ENCODE measurements at places on chromosomes 12 and 14. TPM values are rescaled to one million over a fixed set of nuclear protein-coding genes. Genes with fewer than 3 reads are reported as not detected.

ASIC1 gene
- 9.9 TPM for polyA plus RNA-seq

DNA sequence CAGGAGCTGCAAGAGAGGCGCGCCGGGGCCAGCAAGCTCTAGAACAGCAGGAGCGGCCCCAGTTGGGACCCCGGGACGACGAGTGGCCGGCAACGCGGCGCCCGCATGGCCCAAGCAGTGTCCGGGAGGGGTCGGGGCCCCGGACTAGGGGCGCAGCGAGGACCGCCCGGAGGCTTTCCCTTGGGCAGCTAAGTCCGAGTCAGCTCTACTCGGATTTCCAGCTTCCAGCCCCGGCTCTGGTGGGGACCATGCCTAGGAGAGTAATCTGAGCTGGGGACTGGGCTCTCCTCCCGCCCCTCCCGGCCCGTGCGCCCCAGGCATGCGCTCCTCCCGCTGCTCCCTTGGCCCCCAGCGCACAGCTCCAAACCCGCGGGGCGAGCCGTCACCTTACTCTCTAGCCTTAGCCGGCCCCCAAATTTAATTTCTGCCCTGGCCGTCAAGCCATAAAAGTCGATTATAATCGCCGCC lies 41.6 kb upstream of the CAPRIN2 start:
- DNase-seq, result peak; percentile 67

ADAM20 gene
- 0.03 TPM for polyA plus RNA-seq

DNA sequence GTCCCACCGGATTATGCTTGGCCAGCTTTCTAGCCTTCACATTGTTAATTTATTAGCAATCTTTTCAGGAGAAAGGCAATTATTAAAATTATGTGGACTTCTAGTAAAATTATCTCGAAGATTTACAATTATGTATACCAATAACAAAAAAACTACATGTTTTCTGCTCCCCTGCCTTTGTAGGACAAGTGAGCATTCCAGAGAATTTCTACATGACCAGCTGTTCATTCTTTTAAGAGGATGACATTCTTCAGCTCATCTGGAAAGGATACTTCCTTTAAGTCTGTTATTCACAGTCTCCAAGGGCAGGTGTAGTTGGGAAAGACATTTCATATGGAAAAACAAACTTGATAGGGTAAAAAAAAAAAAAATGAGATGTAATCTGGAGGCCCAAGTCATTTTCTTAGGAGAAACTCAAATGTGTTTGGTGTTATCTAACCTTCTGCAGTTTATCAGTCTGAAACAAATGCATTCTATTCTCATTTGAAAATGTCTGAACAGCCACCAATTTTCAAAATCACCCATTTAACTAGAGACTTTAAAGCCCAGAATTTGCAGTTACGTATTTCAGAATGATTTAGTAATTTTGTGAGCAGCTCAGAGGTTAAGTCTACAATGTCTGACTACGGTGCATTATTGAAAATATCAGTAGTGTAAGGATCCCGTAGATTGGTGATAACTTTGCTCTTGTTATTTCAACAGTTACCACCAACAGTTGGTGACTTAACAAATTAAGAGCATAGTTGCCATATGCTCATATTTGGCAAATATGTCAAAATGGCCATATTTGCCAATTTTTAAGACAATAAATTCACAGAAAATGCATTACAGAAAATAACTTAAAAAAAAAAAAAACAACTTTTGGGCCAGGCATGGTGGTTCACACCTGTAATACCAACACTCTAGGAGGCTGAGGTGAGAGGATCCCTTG lies 1.8 kb upstream of the PHLDA1 start:
- peak; percentile 64 for DNase-seq

MED6 gene
- polyA plus RNA-seq, result 24.3 TPM

DNA sequence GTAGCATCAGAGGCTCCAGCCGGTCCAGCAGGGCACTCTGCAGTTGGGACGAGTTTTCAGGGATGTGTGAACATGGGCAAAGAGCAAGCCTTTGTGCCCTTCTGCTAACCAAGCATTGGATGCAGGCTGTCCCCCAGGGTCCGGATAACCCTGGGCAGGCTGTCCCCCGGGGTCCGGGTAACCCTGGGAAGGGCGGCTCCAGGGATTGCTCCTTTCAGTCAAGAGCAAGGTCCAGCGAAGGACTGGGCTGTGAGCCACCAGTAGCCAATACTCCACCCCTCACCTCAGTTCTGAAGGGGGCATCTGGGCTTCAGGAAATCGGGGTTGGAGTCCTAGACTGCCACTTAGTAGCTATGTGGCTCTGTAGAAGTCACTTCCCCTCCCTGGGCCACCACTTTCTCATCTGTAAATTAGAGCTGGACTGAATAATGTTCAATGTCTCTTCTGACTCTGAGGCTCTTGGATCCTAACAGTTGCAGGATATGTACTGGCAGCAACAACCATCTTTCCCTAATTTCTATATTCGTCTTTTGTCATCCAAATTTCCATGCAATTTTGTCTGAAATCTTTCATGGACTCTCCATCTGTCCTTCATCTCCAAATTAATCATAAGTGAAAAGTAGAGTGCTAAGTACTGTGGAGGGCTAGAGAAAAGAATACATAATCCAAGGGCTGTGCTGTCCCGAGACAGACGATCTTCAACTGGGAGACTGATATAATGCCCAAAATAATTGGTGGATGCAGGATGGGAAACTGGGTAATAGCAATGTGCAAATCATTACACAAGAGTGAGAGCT lies 137.4 kb upstream of the NTF3 start:
- DNase-seq, result no peak

DNA sequence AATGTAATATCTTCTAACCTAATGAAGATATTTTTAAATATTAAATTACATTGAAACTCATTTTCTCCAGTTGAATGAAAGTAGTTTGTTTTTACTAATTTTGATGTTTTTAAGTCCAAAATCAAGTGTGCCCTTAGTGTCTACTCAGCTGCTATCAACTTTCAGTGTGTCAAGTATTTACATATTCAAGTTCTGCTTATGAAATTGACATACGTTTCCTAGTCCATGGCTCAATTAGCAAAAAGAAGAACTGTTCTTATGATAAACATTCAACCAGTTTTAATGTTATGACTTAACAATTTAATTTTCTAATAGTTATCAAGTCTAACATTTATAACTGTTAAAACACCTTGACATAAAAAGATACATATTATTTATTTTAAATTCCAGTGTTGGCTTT lies 137.1 kb downstream of the DUSP6 start:
- no peak for DNase-seq

DNA sequence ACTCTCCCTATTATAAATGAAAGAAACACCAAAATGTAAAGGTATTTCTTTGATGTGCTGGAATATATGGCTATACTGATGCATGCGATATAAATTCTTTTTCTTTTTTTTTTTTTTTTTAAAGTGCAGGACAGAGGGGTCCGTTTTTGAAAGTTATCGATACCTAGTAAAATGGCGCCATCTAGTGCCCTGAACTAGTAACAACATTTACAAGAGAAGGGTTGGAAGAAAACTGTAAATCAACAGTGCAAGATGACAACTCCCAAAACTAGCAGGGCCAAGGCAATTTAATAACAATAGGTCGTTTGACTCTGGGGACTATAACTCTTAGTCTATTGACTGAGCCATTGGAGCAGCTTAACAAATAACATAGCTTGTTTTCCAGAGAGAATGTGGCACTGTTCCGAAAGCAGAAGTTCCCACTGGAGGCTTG lies 137.7 kb downstream of the SPTSSA start:
- peak; percentile 26 for DNase-seq

DNA sequence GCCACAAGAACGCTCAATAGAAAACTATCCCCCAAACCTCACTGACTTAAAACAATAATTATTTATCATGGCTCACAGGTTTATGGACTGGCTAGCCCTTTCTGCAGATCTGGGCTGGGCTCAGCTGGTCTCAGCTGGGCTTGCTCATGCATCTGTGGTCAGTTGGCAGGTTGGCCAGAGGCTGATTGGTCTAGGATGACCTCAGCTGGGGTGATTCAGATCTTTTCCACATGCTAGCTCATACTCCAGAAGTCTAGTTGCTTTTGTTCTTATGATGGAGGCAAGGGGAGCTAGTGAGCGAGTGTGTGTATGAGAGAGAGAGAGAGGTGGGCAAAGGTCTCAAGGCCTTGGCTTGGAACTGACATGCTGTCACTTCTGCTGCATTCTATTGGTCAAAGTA lies 181.2 kb upstream of the NRXN3 start:
- peak; percentile 48 for DNase-seq

DNA sequence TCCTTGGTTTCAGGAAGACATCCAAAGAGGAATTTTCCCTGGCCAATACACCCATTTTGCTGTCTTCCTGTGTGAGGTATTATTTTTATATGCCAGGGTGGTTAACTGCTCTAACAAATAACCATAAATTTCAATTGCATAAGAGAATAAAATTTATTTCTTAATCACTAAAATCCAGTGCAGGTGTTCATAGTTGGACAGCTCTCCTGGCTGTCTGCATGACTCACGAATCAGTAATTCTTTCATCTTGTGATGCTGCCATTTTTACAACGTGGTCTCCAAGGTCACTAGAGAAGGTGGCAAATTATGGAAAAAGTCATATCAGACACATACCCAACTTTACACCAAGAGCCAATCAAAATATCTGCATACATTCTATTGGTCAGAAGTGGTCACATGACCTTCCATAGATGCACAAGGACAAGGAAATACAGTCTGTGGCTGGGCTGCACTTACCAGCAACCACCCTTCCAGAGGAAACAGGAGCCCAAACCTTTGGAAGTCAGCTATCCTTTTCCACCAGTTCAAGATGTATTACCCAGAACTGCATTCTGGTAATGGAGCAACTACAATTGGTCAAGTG lies 193.5 kb upstream of the PLEKHG7 start:
- no peak for DNase-seq

DNA sequence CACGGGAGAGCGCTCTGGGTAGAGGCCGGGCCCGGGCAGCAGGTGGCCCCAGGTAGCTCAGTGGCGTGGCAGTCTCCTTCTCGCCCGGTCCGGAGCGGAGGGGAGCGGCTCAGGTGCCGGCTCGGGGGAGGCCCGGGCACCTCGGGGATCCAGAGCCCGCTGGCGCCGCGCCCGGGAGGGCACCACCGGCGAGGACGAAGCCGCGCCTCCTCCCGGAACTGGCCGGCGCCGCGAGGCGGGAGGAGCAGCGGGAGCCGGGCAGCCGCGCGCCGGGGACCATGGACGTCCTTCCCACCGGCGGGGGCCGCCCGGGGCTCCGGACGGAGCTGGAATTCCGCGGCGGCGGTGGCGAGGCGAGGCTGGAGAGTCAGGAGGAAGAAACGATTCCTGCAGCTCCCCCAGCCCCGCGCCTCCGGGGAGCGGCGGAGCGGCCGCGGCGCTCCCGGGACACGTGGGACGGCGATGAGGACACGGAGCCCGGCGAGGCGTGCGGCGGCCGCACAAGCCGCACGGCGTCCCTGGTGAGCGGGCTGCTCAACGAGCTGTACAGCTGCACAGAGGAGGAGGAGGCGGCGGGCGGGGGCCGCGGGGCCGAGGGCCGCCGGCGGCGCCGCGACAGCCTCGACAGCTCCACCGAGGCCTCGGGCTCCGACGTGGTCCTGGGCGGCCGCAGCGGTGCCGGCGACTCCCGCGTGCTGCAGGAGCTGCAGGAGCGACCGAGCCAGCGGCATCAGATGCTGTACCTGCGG lies 21.5 kb upstream of the GNS start:
- DNase-seq, result no peak

GPR65 gene
- not detected for polyA plus RNA-seq

- DNase-seq, result no peak
Measured at GRCh38 chr12:54301428-54302048, 723 bp upstream of the NFE2 start.

DNA sequence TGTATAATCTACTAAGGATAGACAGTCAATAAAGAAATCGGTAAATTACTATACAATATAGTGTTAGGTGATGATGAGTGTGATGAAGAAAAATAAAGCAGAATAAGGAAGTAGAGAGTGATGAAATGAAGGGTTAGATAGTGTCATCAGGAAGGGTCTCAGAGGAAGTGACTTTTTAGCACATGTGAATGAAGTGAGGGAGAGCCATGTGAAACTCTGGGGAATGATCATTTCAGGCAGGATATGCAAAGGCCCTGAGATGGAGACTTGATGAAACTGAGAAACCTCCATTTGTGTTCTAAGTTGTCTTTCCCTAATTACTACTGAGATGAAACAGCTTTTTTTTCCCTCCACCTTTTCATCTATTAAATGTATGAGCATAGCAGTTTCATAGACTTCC lies 19.4 kb upstream of the GNPTAB start:
- no peak for DNase-seq

DNA sequence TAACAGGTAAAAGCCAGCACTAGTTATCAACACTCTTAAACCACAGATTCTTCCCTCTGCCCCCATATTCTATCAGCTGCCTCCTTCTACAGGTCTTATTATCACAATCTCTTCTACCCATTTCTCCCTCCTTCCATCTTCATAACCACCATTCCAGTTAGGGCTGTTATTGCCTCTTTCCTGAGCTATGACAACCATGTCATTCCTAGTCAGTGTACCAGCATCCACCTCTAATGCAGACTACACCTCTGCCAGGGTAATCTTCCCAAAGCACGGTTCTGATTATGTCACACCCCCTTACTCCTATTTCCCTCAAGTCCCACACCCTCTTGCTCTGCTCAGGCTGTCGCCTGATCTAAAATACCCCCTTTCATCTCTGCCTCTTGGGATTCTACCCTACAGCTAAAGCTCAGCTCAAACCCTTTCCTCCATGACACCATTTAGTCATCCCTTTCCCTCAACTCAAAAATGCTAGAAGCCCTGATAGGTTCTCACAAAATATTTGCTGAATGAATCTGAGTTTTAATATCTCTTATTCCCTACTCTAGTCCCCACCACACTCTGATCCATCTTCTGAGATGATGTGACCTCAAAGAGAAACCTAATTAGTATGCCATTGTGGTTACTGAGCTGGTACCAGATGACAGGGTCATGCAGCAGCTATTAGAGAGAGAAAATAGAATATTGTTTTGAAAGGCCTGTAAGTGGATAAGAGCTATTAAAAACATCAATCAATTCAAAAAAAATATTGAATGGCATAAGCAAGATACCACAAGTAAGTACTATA lies 11.7 kb downstream of the RACGAP1 start:
- DNase-seq, result no peak

SIVA1 gene
- 184 TPM for polyA plus RNA-seq

- DNase-seq, result no peak
Measured at GRCh38 chr14:81398196-81398891, 1.8 kb downstream of the STON2 start.

DNA sequence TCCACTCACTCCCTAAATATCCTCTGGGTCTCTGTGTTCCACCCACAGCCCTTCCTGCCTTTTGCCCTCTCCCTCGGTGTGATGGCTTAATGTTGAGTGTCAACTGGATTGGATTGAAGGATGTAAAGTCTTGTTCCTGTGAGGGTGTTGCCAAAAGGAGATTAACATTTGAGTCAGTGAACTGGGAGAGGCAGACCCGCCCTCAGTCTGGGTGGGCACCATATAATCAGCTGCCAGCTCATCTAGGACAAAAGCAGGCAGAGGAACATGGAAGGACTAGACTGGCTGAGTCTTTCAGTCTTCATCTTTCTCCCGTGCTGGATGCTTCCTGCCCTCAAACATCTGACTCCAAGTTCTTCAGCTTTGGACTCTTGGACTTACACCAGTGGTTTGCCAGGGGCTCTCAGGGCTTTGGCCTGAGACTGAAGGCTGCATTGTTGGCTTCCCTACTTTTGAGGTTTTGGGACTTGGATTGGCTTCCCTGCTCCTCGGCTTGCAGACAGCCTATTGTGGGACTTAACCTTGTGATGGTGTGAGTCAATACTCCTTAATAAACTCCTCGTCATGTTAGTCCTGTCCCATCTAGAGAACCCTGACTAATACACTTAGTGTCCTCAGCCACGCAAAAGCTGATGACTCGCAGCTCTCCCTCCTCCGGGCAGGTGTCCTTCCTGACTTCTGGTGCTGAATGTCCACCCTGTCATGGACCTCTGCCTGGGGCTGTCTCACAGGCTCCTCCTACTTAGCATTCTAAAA lies 5.9 kb downstream of the DGLUCY start:
- peak; percentile 89 for DNase-seq

ARMH4 gene
- 4.6 TPM for polyA plus RNA-seq
